ENCODE measurements at places on chromosomes 16 and 17.

- no peak for DNase-seq
Observed at GRCh38 chr16:57512296-57513001, 23.9 kb downstream of the CCDC102A start.

GRCh38 chr17:66378296-66378695 lies 75.9 kb downstream of the PRKCA start:
- DNase-seq: no peak

- DNase-seq: no peak
Observed at GRCh38 chr16:4879049-4879448, 31.8 kb downstream of the UBN1 start.

DNA sequence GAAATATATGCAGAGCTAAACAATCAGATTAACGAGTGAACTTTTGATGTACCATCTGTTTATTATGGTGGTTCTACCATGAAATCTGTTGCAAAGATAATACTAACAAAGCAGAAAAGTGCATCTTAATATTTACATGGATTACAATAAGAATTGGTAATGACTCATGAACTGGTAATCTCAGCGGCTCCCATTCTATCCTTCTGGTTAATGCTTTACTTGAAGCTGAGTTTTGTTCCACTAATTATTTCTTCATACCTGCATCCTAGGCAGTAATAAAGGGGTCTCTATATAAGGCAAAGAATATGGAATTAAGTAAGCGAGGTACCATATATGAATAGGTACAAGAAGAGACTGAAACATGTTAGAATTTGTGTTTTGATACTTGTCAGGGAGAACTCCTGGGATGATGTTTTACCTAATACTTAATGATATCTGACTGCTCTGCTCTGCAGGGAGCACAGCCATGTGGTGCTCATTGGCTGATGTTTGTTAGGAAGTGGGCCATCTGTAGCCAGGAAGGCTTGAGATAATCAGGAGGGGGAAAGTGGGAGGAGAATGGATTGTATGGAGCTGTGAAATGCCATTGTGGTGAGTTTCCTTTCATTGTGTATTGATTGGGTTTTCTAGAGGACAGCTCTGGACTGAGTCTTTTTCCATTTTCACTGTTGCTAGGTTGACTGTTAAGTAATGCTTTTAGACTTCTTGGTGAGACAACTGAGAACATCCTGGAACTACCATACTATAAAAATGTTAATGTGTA lies 52.6 kb downstream of the MAP2K6 start:
- DNase-seq: peak; percentile 56

- DNase-seq: no peak
Observed at GRCh38 chr17:69450918-69451317, 36.4 kb downstream of the MAP2K6 start.

- DNase-seq: no peak
Observed at GRCh38 chr16:76346210-76346609, 69.0 kb downstream of the CNTNAP4 start.

GRCh38 chr16:72894293-72895151 lies 153.4 kb downstream of the ZFHX3 start:
- no peak for DNase-seq

- no peak for DNase-seq
Observed at GRCh38 chr17:19590912-19591551, 57.4 kb downstream of the SLC47A1 start.

DNA sequence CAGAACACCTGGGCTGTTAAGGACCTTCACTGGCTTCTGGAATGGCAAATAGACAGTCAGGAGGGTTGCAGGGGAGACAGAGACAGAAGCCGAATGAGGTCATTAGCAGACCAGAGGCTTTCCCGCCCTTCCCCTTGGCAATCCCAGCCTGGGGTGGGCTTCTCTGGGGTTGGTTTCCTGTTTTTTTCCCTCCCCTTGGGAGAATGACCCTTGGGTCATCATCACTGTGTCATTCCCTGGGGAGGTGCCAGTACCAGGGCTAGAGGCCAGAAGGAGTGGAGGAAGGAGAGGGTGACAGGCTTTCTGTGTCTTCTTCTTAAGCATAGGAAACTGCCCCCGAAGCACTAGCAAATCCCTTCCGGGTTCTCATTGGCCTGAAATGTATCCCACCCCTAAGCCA lies 42.9 kb upstream of the IL21R start:
- DNase-seq: no peak

DNA sequence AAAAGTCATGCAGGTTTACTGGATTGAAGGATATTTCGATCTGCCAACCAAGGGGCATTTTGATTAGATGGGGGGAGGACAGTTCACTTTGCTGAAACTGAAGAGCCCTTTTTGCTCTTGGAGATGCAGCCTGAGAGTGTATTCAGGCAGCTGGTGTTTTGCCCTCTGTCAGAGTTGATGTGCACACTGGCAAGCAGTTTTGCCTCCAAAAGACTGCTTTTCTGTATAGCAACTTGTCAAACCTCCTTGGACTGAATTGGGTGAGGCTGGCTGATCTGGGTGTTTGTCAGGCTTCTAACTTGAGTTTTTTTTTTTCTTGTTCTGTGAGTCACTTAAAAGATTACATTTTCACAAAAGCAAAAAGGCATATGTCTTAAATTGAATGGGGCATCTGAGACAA lies 22.6 kb upstream of the ANKFN1 start:
- no peak for DNase-seq

- DNase-seq: no peak
Observed at GRCh38 chr16:68297908-68298307, 12.8 kb downstream of the SLC7A6OS start.

- no peak for DNase-seq
Observed at GRCh38 chr17:40064971-40065768, 2.4 kb downstream of the THRA start.

GRCh38 chr17:31425282-31426040 lies 34.0 kb downstream of the RAB11FIP4 start:
- DNase-seq: no peak

DNA sequence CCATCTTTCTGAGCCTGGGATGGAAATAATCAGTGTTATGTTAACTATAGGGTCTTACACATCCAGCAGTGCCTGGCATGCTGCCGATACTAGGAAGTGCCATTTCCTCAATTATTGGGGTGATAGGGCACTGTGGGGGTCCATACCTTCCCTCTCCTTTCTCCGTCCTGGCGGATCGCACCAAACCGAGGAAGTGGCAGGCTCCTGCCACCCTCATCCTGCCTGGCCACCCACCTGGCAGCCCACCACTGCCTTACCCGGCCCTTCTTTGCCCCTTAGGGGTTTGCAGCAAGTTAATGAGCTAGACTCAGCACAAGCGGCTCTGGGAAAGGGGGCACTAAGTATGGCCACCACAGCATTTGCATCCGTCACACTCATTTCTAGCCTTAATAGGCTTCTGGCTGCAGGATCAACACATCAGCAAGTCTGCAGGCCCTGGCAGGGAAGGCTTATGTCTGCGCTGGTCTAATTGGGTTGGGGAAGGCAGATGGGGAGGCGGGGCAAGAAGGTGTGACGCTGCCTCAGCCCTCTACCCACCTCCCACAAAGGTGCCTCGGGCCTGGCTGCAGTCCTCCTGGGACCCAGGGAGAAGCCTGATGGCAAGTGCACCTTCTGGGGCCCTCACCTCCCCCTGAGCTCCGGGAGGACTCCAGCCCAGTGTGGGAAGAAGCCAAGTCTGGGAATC lies 28.6 kb downstream of the DCAKD start:
- DNase-seq: no peak

DNA sequence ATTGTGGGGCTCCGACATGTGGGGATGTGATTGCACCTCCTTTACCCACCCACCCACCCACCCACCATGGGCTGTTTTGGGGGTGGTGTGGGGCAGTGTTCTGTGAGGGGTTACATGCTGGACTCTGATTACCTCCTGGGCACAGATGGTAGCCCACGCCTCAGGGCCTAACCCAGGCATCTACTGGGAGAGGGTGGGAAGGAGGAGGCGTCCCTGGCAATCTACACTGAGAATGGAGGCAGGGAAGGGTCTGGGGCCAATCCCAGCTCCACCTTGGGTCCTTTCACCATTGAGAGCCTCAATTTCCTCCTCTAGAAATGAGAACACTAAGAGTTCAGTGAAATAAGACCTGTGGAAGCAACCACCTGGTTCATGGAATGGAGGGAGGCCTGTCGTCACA lies 11.7 kb upstream of the DOK4 start:
- DNase-seq: no peak

- DNase-seq: no peak
Observed at GRCh38 chr16:9392956-9393355, 301.5 kb downstream of the HAPSTR1 start.

GRCh38 chr17:27569884-27570577 lies 61.0 kb upstream of the LGALS9 start:
- DNase-seq: no peak

- DNase-seq: peak; percentile 88
Observed at GRCh38 chr16:4309833-4310266, 6.0 kb upstream of the GLIS2 start.

DNA sequence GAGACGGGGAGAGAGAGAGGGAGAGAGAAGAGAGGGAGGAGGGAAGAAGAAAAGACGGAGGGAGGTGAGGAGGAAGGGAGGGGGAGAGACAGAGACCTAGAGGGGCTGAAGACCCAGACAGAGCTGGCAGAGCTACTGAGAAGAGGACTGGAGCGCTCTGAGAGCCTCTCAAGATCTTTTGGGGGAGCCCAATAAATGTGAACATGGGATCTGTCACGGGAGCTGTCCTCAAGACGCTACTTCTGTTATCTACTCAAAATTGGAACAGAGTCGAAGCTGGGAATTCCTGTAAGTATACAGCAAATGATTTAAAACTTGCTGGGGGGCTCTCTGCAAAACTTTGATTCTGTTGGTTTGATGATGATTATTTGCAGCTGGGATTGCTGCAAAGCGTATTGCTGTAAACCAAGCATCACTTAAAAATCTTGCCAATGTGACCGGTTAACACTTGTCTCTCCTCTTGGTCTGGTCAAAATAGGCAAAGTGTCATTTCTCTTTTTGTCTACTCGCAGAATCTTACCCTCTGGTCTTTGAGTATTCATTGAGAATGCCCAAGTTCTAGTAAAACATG lies 344 bp downstream of the CNTNAP4 start:
- no peak for DNase-seq

- no peak for DNase-seq
Observed at GRCh38 chr16:593406-593805, 3.5 kb downstream of the RAB40C start.

DNA sequence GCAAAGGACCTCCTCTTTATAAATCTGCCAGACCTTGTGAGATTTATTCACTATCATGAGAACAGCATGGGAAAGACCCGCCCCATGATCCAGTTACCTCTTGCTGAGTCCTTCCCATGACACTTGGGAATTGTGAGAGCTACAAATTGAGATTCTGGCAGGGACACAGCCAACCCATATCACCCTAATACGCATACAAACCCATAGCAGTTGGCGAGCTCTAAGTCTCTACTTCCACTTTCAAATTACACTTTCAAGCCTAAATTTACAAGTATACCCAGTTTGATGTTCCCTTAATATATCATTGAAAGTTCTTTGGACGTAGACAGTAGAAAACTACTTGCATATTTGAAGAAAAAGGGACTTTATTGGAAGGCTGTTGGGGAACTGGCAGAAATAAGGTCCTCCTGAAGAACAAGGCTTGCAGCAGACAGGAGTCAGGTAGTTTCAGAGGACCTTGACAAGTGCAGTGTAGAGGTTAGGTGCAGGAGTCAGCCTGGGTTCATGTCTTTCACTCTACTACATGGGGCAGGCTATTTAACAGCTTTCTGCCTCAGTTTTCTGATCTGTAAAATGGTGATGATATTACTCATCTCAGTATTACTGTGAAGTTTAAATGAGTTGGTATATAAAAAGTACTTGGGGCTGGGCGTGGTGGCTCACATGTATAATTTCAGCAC lies 107.9 kb upstream of the EEF2KMT start:
- no peak for DNase-seq

DNA sequence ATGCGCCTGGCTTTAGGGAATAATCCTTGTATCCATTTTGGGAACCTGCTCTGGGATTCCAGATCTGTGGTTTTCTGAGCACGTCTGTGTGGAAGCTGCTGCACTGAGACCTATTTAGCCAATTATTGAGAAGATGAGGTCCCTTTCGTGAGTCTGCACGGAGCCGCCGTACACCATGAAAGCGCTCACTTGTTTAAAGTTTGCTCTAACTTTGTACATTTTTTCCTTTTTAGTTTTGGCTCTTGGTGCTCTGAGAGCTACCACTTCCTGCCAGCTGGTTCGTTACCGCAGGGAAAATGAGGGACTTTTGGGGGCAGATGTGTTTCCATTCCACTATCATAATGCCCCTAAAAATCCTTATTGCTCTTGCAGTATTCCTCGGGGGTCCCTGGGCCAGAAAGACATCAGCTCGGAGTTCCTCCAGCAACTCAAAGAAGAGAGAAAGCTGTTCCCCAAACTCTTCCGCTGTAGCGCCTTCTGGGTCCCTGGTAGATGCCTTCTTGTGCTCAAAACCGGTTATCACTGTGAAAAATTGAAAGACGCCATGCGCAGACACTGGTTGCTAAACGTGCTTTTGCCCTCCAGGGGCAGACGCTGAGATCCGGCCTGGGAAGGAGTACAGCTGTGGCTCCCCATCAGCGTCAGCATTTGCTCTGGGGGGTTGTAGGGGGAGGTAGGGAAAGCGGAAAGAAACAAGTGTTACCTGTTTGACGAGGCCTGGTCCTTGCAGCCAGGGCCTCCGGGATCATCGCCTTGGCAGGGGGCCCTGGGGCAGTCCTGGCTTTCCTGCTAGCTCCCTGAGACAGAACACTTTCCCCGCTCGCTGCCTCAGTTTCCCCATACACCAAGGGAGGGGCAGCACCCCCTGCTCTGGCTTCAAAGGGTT lies 238.1 kb downstream of the MRTFB start:
- no peak for DNase-seq

GRCh38 chr16:58511933-58512815 lies 3.1 kb upstream of the SETD6 start:
- peak; percentile 70 for DNase-seq

- no peak for DNase-seq
Observed at GRCh38 chr17:78416791-78417530, 38.5 kb downstream of the PGS1 start.

- DNase-seq: no peak
Observed at GRCh38 chr17:73271072-73271471, 9.4 kb upstream of the CPSF4L start.

GRCh38 chr16:8951447-8952280 lies 12.0 kb downstream of the USP7 start:
- DNase-seq: no peak

DNA sequence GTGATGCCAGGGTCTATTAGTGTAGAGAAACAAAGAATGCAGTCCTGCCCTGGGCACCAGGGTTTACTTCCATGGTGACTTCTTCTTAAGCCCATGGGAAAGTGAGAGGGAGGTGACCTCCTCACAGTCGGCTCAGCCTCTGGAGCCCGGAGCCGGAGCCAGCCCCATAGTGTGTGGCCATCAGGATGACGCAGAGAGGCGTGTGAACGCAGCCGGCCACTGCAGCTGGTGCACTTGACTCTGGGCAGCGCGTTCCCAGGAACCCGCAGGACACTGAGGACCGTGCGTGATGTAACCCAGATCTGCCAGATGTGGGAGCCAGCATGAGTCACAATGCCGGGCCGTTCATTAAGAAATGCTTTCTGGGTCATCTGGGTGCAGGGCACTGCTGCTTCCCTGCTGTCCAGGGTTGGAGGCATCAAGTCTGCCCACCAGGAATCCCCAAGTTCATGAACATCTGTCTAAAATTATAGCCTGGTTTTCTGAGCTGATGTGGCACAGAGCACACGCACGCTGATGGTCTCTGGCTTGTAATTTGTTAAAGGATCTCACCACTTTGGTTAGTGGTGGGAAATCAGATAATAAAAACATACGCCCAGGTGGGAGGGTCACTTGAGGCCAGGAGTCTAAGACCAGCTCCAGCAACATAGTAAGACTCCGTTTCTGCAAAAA lies 114.1 kb downstream of the PITPNC1 start:
- peak; percentile 91 for DNase-seq
